Purkinje cell (primary cell): ENCODE measurements at places on chromosomes 11 and 22. TPM values are rescaled to one million over a fixed set of nuclear protein-coding genes. Genes with fewer than 3 reads are reported as not detected.

DNAJB7 gene
- not detected in 2 replicates for polyA plus RNA-seq

SLC22A9 gene
- polyA plus RNA-seq, result not detected in 2 replicates

MS4A12 gene
- not detected in 2 replicates for polyA plus RNA-seq

DDX25 gene
- polyA plus RNA-seq, result 58.7 and 59.3 TPM in 2 replicates

SMTNL1 gene
- polyA plus RNA-seq, result not detected in 2 replicates

CBLIF gene
- not detected in 2 replicates for polyA plus RNA-seq

OR2D2 gene
- polyA plus RNA-seq, result not detected in 2 replicates

FOLR2 gene
- polyA plus RNA-seq, result not detected in 2 replicates

SPON1 gene
- 4.3 and 5.0 TPM in 2 replicates for polyA plus RNA-seq

FXYD2 gene
- not detected in 2 replicates for polyA plus RNA-seq

MYOD1 gene
- not detected in 2 replicates for polyA plus RNA-seq

LYVE1 gene
- not detected in 2 replicates for polyA plus RNA-seq

OR2AT4 gene
- not detected in 2 replicates for polyA plus RNA-seq

RIMBP3B gene
- 0.07 and 0.15 TPM in 2 replicates for polyA plus RNA-seq

ADAMTS8 gene
- 0.24 and 3.2 TPM in 2 replicates for polyA plus RNA-seq

POU2AF3 gene
- 0.65 and 1.1 TPM in 2 replicates for polyA plus RNA-seq

KDM4D gene
- polyA plus RNA-seq, result 1.1 and 3.4 TPM in 2 replicates

OR52E5 gene
- not detected in 2 replicates for polyA plus RNA-seq

GLYATL2 gene
- 0.24 TPM in 1 of 2 replicates, not detected in the other for polyA plus RNA-seq

BBS1 gene
- 8.4 and 11.0 TPM in 2 replicates for polyA plus RNA-seq

TRIM49 gene
- polyA plus RNA-seq, result not detected in 2 replicates

CHRNA10 gene
- polyA plus RNA-seq, result not detected in 2 replicates

SCGB1A1 gene
- not detected in 2 replicates for polyA plus RNA-seq

APIP gene
- polyA plus RNA-seq, result 30.7 and 34.1 TPM in 2 replicates
